ENCODE measurements at places on chromosomes 6 and 20.

DNA sequence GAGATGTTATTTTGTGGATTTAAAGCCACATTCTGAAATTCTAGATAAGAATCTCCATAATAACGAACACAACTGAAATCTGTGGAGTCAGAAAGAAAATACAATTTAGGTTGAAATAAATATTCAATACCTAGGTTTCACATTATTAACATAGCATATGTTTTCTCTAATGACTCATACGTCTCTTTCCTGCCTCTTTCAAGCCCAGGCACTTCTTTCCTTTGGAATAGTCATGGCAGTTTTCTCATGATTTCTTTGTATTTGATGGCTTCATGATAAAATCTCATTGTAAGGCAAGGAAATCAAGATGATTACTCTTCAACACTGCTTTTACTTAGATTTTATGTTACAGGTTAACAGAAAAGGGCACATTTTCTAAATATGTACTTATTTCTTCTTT lies 803.7 kb downstream of the PHF3 start:
- no peak for DNase-seq

- peak; percentile 49 for DNase-seq
These were observed 11.8 kb downstream of the BCAS1 start for GRCh38 chr20:54058420-54059139.

DNA sequence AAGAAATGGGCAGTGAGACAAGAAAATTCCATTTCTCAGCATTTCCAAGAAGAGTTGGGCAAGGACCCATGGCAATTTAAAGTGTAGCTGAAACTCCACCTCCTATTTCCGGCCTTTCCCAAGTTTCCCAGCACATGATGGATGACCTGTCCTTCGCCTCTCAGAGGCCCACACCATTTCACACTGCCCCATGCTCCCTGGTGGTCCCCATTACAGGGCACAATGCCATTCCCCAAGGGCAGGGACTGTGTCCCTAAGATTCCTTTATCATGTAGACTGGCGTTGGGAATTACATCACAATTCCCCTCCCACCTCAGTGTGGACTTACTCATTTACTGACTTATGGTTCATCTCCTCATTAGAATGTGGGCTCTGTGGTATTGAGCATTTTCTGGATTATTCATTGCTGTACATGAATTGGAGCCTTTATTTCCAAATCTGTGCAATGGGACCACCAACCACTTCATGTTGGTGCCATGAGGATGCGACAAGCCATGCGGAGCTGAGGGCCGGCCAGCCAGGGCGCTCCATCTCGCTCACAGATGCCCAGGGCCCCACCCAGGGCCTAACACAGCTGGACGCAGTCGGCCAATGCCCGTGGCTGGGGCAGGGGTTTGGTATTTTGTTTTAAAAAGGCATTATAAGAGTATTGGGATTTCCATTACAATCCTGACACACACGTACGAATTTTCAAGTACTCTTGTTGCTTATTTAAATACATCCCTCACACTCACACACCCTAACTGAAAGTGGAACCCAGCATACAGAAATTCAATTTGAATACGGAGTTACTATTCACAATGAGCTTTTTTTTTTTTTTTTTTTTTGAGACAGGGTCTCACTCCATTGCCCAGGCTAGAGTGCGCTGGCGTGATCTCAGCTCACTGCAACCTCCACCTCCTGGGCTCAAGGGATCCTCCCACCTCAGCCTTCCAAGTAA lies 5.4 kb downstream of the ACSS1 start:
- DNase-seq, result no peak

DNA sequence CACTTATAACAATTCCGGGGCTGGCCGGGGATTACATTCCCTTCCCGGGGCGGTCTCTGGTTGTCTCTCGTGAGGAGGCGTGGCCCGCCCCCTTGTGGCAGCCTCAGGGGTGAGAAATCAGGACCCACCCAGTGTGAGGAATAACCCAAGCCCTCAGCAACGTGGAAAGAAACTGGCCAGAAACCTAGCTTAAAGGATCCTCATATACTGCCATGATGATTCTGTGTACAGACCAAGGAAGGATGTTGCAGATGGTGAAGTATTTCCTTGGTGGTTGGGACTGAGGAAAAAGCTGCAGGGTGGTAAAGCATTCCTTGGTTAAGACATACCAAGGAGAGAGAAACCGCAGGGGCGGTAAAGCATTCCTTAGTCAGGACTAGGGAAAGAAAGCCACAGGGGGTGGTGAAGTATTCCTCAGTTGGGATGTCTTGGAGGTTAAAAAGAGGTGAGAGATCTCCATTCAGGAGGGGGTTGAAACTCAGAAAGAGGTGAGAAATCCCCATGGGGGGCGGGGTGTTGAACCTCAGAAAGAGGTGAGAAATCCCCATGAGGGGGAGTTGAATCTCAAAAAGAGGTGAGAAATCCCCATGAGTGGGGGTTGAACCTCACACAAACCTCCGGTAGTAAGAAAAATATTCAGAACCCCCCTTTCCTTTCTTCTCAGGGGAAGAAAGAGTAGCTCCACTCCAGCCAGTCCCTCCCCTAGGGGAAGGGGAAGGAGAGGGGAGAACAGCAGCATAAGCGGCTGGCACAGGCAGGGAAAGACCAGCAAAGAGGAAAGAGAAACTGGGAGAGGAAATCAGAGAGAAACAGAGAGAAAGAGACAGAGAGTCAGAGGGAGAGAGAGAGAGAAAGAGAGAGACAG lies 238.1 kb downstream of the RNGTT start:
- DNase-seq, result no peak

DNA sequence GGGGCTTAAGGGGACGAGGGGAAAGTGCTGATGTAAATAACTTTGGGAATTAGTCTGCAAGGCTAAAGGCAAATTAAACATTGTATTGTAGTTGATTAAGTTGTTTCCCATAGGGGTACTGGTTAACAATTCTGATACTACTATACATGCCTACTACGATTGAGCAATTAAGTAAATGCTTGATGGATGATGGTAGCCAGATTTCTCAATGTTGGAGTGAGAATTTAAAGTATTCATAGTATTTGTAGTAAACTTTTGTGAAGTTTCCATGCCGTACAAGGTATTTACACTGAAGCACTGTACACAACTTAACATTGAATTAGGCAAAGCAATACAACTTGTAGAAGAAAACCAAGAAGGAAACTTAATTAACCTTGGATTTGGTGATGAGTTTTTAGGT lies 852.3 kb downstream of the QKI start:
- DNase-seq, result no peak

DNA sequence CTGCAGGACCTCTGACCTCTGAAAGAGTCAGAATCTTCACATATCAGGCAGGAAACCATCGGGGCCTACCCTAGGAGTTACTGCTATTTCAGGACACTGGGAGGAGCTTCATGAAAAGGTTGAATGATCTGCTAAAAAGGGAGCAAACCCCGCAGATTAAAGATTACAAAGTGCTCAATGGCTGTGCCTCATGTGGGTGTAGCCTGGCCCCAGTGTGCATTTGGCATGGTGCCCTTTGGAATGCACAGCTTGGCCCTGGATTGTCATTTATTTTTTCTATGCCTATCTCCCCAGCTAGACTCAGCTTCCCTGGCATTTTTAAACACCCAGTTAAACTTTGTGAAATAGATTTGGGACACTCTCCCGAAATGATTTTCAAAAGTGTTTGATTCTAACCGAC lies 368.5 kb upstream of the SPTLC3 start:
- no peak for DNase-seq

Measured in memory B cell (primary cell).